ENCODE measurements at places on chromosomes 12 and 14.
A peak's percentile ranks its signal among the peaks of the same experiment; 100 is the strongest.

- H3K4me3 ChIP-seq = no peak overlapping the region
- H3K36me3 ChIP-seq = no peaks in the 10 kb centered on the region
- H3K27ac ChIP-seq = no peak overlapping the region
Measured at GRCh38 chr12:82182601-82183190, 175.5 kb downstream of the CCDC59 start.

- no peak overlapping the region for H3K27ac ChIP-seq
- no peak overlapping the region for H3K4me3 ChIP-seq
- peaks cover 9% of the 10 kb centered on the region for H3K27me3 ChIP-seq
- no peaks in the 10 kb centered on the region for H3K36me3 ChIP-seq
- no peak for DNase-seq
Measured at GRCh38 chr12:3923021-3923420, 49.8 kb upstream of the PARP11 start.

DNA sequence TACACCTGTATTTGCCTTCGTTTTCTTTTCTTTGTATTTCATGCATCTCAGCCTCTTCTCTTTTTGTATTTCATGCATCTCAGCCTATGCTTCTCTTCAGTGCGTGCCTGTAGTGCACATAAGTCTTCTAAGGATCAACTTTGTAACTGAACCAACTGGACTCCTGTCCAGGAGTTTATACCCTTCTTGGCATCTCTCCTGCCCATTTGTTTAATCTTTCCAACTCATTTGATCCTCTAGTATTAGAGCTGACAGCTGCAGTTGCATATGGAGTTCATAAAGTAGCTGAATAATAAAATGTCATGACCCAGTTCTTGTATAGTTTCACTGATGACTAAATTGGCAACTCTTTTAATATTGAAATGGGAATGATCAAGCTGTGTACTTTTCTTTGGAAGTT is 89.7 kb downstream of the FGD4 start:
- no peak overlapping the region for H3K4me3 ChIP-seq
- no peaks in the 10 kb centered on the region for H3K36me3 ChIP-seq
- no peak for DNase-seq
- peaks cover 8% of the 10 kb centered on the region for H3K4me1 ChIP-seq
- H3K27me3 ChIP-seq = no peaks in the 10 kb centered on the region

GRCh38 chr12:49039421-49040363 is 20.9 kb downstream of the KMT2D start:
- peaks cover 12% of the 10 kb centered on the region for H3K36me3 ChIP-seq
- no peaks in the 10 kb centered on the region for H3K27me3 ChIP-seq
- H3K4me1 ChIP-seq = no peaks in the 10 kb centered on the region
- H3K4me3 ChIP-seq = no peak overlapping the region
- H3K27ac ChIP-seq = no peak overlapping the region

GRCh38 chr12:112199136-112199535 is 73.8 kb downstream of the TRAFD1 start:
- H3K4me1 ChIP-seq = no peaks in the 10 kb centered on the region
- no peaks in the 10 kb centered on the region for H3K27me3 ChIP-seq
- H3K27ac ChIP-seq = no peak overlapping the region

- no peak overlapping the region for H3K27ac ChIP-seq
- H3K4me1 ChIP-seq = no peaks in the 10 kb centered on the region
- DNase-seq = no peak
- no peaks in the 10 kb centered on the region for H3K36me3 ChIP-seq
- no peaks in the 10 kb centered on the region for H3K27me3 ChIP-seq
Measured at GRCh38 chr12:100913872-100914592, 119.5 kb downstream of the ANO4 start.

DNA sequence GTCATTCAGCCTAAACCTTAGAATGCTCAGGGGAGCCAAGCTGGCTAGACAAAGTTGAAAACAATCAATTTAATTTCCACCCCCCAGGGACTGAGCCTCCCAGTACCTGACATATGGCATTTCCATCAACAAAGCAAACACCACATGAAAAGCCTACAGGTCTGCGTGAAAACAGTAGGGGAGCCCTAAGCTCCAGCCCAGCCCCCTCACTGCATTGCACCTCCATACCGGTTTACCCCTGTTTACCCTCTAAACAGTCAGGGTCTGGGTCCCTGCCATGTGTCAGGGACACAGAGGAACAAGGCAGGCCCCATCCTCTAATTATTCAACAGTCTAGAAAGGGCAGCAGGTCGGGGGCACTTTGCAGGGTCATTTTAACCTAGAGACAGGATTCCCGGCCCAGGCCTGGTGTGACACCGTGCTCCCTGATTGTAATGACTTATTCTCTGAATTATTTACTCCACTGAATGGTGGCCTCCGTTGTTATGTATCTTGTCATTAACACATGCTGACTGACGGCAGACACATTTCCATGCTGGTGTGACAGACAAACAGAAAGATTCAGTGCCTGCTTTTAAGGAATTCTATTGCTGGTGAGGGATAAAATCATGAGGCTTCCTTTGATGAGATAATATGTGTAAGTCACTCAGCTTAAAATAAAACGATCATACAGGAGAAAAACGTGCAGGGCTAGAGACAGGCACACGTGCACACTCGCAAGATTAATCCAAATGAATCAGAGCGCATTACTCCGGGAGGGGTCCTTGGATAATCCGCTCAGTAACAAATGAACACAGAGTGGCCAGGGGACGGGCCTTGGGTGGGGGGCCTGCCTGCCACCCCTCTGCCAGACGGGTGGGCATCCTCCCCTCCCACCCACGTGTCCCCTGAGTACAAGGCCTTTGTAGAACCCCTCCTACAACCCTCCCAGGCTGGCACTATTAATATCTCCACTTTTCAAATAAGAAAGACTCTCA is 23.2 kb downstream of the CCDC88C start:
- no peak overlapping the region for H3K4me3 ChIP-seq
- DNase-seq = no peak
- H3K27ac ChIP-seq = no peak overlapping the region
- no peaks in the 10 kb centered on the region for H3K4me1 ChIP-seq

GRCh38 chr14:22976620-22977433 is 5.5 kb downstream of the AJUBA start:
- peak; percentile 68 for DNase-seq
- peak overlapping the region; percentile 89 for H3K27ac ChIP-seq
- H3K4me3 ChIP-seq = peak overlapping the region; percentile 15

DNA sequence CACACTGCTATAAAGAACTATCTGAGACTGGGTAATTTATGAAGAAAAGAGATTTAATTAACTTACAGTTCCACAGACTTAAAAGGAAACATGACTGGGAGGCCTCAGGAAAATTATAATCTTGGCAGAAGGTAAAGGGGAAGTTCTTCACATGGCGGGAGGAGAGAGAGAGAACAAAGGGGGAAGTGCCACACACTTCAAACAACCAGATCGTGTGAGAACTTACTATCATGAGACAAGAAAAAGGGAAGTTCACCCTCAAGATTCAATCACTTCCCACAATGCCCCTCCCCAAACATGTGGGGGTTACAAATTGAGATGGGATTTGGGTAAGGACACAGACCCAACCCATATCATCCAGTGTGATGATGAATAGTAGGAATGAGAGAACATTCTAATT is 366.5 kb downstream of the LRFN5 start:
- DNase-seq = no peak
- no peaks in the 10 kb centered on the region for H3K27me3 ChIP-seq
- no peak overlapping the region for H3K4me3 ChIP-seq
- no peak overlapping the region for H3K27ac ChIP-seq
- no peaks in the 10 kb centered on the region for H3K36me3 ChIP-seq

DNA sequence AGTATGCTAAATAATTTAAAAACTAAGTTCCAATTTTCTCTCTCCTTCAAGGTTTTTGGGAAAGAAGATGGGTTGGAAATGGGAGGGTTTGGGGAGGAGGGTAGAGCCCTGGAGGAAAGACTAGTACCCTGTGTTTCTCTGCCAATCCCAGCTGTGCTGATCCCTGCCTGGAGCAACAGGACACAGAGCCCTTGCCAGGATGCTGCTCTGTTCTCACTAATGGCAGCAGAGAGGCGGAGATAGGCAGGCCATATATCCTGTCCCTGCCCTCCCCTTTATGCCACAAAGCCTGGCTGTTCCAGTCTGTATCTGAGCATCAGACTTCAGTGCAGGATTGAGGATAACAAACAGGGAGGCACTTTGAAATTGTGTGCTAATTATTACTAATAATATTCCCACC is 99.0 kb downstream of the C12orf75 start:
- DNase-seq = no peak
- no peaks in the 10 kb centered on the region for H3K36me3 ChIP-seq
- no peaks in the 10 kb centered on the region for H3K4me1 ChIP-seq
- H3K27me3 ChIP-seq = no peaks in the 10 kb centered on the region

DNA sequence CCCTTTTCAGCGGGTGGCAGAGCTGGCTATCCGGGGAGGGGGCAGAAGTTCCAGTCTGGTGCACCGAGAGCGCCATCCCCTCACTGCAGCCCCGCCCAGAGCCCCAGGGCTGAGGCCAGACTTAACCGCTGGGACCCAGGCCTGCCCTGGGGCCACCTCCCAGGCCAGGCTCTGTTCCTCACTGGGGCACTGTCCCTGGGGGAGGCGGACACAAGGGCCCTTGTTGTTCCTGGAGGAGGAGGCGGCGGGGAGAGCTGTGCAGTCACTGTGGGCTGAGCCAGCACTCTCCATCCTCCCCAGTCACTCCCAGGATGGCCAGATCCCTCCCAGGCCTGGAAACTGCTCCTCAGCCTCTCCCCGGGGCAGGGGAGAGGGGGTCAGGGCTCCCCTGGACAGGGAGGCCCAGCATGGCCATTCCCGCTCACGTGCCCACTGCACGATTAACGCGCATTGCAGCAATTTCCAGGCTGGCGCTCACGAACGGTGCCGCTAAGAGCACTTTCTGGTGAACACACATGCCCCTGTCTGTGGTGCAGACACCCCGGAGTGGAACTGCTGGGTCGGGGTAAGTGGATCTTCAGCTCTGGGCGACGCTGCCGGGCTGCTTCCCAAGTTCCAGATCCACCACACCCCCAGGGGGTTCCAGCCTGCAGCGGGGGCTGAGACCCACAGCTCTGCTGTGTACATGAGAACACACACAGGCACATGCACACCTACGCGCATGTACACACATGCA is 89.8 kb upstream of the SFSWAP start:
- no peak overlapping the region for H3K27ac ChIP-seq
- H3K4me3 ChIP-seq = no peak overlapping the region
- no peaks in the 10 kb centered on the region for H3K36me3 ChIP-seq

DNA sequence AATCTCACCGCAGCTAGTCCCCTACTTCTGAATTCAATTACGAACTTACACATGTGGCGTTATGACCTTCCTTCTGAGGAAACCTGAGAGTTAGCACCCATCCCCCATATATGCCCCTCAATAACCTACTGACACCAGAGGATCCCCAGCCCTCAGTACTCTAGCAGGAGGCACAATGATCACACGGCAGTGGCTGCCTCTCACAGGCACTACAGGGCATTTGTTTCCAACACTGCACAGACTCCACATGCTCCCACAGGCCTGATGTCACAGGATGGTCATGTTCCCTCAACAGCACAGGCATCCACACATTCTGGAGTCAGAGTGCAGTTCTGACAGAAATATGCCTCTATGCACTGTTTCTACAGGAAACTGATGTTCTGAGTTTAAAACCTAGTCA is 17.4 kb downstream of the PPP1CC start:
- H3K27ac ChIP-seq = no peak overlapping the region
- DNase-seq = no peak
- H3K27me3 ChIP-seq = no peaks in the 10 kb centered on the region
- H3K4me3 ChIP-seq = no peak overlapping the region

DNA sequence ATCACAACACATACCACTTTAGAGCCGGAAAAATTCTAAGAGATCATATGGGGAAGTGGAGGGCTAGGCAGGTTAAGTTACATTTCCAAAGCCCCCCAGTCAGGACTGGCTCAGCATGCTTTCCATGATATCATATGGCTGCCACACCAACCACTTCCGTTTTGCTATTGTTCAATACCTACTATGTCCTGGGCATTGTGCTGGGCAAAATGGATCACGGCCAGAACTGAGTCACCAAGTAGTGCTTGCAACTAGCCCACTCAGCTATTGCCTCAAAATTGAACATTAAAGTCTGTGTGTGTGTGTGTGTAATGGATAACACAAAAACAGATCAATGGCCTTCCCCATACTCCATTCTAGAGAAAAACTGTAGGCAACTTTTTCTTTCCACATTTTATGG is 22.7 kb downstream of the WIF1 start:
- H3K36me3 ChIP-seq = no peaks in the 10 kb centered on the region
- H3K4me3 ChIP-seq = no peak overlapping the region
- no peaks in the 10 kb centered on the region for H3K27me3 ChIP-seq
- H3K27ac ChIP-seq = no peak overlapping the region

DNA sequence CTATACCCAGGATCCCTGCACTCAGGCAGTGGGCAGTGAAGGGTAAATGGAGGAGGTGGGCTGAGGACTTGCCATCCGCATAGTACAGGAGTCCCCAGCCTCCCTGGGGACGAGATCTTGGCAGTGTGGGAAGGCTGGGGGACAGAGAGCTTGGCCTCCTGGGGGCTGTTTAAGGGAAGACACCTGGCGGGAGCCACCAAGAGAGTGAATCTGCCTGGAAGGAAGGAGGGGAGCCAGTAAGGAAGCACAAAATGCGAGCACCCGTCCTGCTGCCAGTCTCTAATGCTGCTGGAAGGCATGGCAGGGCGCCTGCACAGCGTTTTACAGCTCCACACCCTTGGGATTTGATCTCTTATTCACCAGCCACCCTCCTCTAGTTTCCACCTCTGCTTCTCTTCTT is 7.4 kb upstream of the KRT2 start:
- H3K27me3 ChIP-seq = no peaks in the 10 kb centered on the region
- no peaks in the 10 kb centered on the region for H3K4me1 ChIP-seq
- DNase-seq = no peak
- H3K27ac ChIP-seq = no peak overlapping the region
- H3K36me3 ChIP-seq = no peaks in the 10 kb centered on the region
- no peak overlapping the region for H3K4me3 ChIP-seq

- no peaks in the 10 kb centered on the region for H3K27me3 ChIP-seq
- no peak overlapping the region for H3K4me3 ChIP-seq
Measured at GRCh38 chr12:108112832-108113556, 16.1 kb upstream of the WSCD2 start.

- peak overlapping the region; percentile 81 for H3K27ac ChIP-seq
- DNase-seq = no peak
- H3K27me3 ChIP-seq = no peaks in the 10 kb centered on the region
- H3K4me3 ChIP-seq = no peak overlapping the region
Measured at GRCh38 chr14:95227279-95227860, 70.0 kb upstream of the DICER1 start.

- no peak for DNase-seq
- H3K36me3 ChIP-seq = no peaks in the 10 kb centered on the region
- no peak overlapping the region for H3K27ac ChIP-seq
- H3K4me1 ChIP-seq = no peaks in the 10 kb centered on the region
- no peak overlapping the region for H3K4me3 ChIP-seq
Measured at GRCh38 chr12:115806000-115806399, 471.5 kb downstream of the MED13L start.

GRCh38 chr12:104422441-104422840 is 34.3 kb upstream of the CHST11 start:
- H3K4me1 ChIP-seq = no peaks in the 10 kb centered on the region
- H3K27me3 ChIP-seq = no peaks in the 10 kb centered on the region
- no peak overlapping the region for H3K27ac ChIP-seq

GRCh38 chr12:5033883-5034282 is 9.8 kb upstream of the KCNA5 start:
- H3K4me3 ChIP-seq = no peak overlapping the region
- no peaks in the 10 kb centered on the region for H3K4me1 ChIP-seq
- no peak overlapping the region for H3K27ac ChIP-seq
- H3K27me3 ChIP-seq = no peaks in the 10 kb centered on the region
- no peaks in the 10 kb centered on the region for H3K36me3 ChIP-seq
